ENCODE measurements at places on chromosomes 11 and 22. TPM values are rescaled to one million over a fixed set of nuclear protein-coding genes. Genes with fewer than 3 reads are reported as not detected.

SRSF8 gene
- 27.3 TPM for total RNA-seq

CNGA4 gene
- 0.39 TPM for total RNA-seq

APLNR gene
- 47.5 TPM for total RNA-seq

CAT gene
- 124 TPM for total RNA-seq

LARGE1 gene
- 25.6 TPM for total RNA-seq

KBTBD3 gene
- total RNA-seq: 9.9 TPM

DNAL4 gene
- 31.0 TPM for total RNA-seq

RRM1 gene
- total RNA-seq: 65.8 TPM

DEUP1 gene
- total RNA-seq: 0.66 TPM

KDM4D gene
- 1.4 TPM for total RNA-seq

MMP13 gene
- 1.7 TPM for total RNA-seq

HMGXB4 gene
- total RNA-seq: 13.9 TPM

STK33 gene
- total RNA-seq: 31.1 TPM

PGA5 gene
- total RNA-seq: 0.33 TPM

BARX2 gene
- total RNA-seq: 1.2 TPM

LRP4 gene
- 17.7 TPM for total RNA-seq

SLC5A4 gene
- 1.1 TPM for total RNA-seq

HIC2 gene
- 5.7 TPM for total RNA-seq

KCTD14 gene
- total RNA-seq: 6.4 TPM

POTEH gene
- total RNA-seq: not detected

TREH gene
- total RNA-seq: not detected

SCGB1C1 gene
- not detected for total RNA-seq
